ENCODE measurements at places on chromosomes 4 and X. TPM values are rescaled to one million over a fixed set of nuclear protein-coding genes. Genes with fewer than 3 reads are reported as not detected.
A peak's percentile ranks its signal among the peaks of the same experiment; 100 is the strongest.

The P2RY8 gene
- 19.5 TPM for total RNA-seq

DNA sequence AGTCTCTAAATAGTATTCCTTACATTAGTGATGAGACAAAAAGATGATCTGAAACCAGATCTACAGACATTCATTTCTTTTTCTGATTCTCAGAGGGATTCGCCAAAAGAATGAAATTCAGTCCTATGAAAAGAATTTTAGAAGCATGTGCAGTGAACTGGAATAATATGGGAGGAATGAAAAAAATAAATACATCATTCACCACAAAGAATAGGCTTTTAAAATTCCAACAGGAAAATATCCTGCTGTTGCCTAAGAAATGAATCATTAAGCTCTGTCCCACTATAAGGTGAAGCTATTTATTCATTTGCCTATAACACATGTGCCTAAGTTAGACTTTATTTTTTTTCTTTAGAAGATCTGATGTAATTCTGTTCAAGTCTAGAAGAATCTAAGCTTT is 165.9 kb downstream of the IL15 start:
- DNase-seq = no peak

DNA sequence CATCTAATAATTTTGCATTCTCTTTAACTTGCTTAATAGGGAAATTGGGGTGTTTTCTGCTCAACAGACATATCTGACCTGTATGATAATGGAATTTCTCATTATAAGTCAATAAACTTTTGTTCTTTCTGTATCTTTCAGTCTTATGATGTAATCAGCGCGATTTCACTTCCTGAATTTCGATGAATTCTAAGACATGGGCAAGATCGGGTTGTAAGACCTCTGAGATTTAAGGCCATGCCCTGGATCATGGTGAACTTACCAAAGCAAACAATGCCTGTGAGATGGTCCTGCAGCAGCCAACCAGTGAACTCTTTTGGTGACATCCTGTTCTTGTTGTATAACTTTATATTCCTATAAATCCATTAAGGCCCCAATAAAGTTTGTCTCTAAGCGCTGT is 88.1 kb downstream of the NBDY start:
- no peak for DNase-seq

DNA sequence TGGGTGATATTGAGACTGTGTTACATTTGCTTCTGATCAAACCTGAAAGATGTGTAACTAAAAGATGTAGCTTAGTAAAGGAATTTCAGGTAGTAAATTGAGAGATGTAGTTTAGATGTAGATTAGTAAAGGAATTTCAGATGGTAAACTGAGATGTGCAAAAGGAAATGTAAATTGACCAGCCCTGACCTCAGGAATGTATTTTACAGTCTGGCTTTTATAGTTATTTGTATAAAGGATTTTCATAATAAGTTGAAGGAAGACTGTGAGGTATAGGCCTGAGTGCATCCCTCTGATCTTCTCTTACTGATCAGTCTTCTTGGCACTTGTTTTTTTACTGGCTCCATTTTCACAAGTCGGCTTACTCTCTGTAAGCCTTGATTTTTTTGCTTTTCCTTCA is 3.2 kb downstream of the KLHL2 start:
- DNase-seq = no peak

- no peak for DNase-seq
Measured at GRCh38 chr4:183035726-183036415, 63.2 kb upstream of the WWC2 start.

GRCh38 chrX:154378799-154379568 is at the start of gene EMD:
Gene EMD, plus strand, starts transcription at chrX:154379295. Its CDS starts 190 bp downstream, at chrX:154379485.
- DNase-seq = peak; percentile 98

DNA sequence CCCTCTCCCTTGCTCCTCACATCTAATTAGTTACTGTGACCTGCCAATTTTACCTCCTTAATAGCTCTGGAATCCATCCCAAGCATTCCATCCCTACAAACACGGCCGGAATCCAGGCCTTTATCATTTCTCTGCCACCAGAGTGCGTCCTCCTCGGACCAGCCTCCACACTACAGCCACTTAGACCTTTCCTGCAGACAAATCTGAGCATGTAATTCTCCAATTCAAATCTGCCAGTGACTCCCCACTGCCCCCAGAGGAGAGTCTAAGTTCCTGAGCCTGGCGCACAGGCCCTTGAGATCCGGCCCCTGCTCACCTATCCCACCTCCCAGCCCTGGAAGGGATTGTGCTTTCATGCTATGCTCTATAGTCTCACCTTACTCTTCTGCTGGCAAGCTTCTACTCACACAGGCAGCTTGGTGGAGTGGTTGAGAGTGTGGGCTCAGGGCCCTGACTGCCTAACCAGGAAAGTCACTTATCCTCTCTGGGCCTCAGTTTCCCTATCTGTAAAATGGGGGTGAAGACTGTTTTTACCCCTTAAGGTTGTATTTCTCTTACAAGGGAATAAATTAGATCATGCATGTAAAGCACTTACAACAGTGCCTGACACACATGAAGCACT is 31.2 kb downstream of the PJA1 start:
- DNase-seq = no peak

The SSX4 gene
- total RNA-seq = not detected

- no peak for DNase-seq
Measured at GRCh38 chr4:8315435-8316250, 46.1 kb downstream of the HTRA3 start.

DNA sequence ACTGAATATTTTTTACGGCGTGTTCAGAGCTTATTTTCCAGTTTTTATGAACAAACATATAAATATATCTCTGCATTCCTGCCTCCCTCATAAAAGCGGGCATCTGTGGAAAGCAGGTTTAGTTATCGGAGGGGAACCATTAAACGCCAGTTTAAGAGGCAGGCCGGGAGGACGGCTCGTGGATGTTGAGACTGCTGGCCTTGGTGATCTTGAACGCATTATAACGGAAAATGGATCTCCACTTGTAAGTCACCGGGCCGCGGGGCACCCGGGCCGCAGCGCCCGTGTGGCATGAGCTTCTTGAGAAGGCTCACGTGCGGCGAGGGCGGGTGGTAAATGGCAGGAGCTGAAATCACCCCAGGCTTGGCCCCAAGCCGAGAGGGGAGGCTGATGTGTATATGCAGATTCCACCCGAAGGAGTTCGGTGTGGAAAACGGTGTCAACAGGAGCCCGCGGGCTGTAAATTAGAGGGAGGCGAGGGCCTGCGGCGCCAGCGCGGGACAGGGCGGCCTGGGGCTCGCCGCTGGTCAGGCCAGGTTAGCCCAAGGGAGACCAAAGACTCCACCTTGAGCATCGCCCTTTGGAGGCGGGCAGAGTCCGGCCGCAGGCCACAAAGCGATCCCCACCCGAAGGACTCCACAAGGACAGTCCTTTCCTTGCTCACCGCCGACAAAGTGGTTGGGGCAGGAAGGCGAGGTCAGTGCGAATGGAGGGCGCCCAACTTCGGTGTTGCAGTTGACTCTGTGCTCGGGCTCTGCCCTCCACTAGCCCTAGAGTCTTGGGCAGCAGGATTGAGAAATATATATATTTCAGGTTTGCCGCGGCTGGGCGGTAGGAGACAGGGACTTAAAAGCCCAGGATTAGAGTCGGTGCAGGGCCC is 1.3 kb upstream of the HAND2 start:
- no peak for DNase-seq

DNA sequence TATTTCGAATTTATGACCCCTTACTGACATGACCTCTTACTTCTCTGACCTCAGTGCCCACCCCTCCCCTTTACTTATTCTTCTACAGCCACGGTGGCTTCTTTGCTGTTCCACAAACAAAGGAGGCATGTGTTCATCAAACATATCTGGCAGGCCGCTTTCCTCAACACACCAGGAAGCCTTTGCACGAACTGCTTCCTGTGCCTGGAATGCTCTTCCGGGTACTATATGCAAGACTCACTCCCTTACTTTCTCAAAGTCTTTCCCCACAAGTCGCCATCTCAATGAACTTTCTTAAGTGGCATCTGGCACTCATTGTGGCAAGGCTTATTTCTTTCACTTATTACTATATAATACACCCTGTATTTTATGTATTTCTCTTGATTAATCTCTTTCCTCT is 351.5 kb upstream of the DDX53 start:
- DNase-seq = no peak

The MGAT4D gene
- total RNA-seq = not detected
